ENCODE measurements at places on chromosomes 16 and 17.

- no peak for DNase-seq
Measured at GRCh38 chr16:27924411-27925118, 138.9 kb downstream of the GSG1L start.

DNA sequence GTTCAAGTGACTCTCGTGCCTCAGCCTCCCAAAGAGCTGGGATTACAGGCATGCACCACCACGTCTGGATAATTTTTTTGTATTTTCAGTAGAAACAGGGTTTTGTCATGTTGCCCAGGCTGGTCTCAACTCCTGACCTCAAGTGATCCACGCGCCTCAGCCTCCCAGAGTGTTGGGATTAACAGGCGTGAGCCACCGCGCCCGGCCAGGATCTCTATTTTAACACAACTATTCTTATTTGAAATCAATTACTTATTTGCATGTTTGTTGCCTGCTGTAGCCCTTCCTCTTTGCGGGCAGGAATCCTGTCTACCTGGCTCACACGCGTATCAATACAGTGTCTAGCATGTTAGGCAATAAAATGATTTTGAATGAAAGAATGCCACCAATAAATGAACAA, 818 bp upstream of the CNEP1R1 start:
- no peak for DNase-seq

DNA sequence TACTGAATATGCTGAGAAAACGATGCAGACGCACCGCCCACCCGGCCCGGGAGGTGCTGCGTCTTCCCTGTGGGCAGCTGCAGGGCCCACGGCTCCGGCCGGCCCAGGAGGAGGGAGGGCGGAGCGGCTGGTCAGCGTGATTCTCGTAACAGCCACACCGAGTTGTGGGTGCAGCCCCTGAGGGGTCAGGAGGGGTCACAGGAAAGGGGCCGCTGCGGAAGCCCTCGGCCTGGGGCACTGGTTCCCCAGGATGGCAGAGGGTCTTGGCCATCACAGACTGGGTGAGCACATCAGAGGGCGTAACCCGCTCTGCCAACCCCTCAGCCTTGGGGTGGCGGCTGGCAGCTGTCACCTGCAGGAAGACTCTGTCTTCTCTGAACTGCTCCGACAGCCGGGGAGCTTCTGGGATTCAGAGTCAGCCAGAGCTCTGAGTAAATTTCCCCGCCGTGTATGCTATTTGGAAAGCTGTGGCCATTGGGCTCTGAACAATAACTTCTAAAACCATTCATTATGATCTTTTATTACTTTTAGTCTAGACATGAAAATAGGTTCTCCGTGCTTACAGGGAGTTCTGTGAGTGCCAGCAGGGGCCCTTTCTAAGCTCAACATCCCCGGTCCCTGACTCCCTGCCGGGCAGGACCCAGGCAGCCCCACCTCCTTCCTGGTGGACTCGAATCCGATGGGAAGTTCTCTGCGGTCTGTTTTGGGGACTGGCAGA, 87.4 kb upstream of the CHMP6 start:
- DNase-seq = no peak

DNA sequence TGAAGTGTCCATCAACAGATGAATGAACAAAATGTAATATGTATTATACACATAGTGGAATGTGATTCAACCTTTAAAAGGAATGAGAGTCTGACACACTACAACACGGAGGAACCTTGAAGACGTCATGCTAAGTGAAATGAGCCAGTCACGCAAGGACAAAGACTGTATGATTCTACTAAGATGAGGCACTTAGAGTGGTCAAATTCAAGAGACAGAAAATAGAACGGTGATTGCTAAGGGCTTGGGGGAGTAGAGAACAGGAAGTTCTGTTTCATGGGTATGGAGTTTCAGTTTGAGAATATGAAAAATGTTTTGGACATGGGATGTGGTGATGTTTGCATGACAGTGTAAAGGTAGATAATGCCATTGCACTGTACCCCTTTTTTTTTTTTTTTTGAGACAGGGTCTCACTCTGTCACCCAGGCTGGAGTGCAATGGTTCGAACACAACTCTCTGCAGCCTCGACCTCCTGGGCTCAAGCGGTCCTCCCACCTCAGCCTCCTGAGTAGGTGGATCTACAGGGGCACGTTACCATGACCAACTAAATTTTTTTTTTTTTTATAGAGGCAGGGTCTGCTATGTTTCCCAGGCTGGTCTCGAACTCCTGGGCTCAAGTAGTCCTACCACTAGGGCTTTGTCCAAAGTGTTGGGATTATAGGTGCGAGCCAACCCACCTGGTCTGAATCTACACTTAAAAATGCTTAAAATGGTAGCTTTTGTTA, 2.9 kb upstream of the CCDC102A start:
- DNase-seq = no peak

GRCh38 chr17:81382851-81383250, 12.4 kb upstream of the BAHCC1 start:
- DNase-seq = no peak

DNA sequence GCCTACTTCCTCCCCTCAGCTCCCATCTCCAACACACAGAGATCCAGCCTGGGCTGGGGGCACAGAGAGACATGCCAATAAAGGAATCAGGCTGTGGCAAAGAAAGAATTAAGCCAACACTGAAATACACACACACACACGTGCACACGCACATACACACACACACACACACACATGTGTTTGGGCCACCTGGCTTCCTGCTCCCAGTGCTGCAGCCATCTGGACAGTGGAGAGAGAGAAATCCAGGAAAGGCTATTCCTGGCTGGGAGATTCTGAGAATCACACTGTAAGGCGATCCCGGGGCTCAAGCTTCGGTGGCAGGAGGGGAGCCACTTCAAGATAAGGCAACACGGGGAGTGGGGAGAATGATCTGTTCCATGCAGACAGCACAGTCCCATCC, 72.4 kb downstream of the NOG start:
- no peak for DNase-seq

DNA sequence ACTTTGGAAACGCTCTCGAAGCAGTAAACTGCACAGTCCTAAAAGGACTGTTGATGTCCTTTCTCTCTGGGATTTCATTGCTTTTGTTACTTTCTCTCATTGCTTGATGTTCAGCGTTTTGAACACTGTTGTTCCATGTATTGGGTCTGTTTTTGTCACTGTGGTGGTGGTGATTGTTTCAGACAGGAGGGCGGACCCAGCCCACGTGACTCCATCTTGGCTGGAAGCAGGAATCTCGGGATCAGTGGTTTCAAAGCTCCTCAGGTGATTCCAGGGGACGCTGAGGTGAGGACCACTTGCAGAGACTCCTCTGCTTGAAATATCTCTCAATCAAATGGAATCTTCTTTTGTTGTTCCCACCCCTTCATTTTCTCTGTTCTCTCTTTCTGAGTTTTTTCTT, 18.3 kb downstream of the C16orf54 start:
- no peak for DNase-seq

DNA sequence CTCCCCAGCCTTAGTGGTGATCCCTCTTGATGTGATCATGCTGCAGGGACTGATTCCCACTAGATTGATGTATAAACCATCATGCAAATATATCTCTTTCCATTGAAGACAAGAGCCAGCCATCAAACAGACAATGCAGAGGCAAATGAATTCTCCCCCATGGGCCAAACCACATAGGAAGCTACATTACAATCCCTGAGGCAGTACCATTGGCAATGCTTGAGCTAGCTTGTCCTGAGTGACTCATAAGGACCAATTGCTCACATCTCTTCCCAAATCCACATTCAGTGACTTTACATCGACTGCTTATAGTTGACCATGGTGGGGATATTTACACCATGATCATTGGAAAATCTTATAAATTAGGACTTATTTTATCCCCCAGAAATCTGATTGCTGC, 242.2 kb downstream of the SHISA9 start:
- no peak for DNase-seq

- no peak for DNase-seq
Measured at GRCh38 chr16:29831490-29831889, 11.2 kb downstream of the MVP start.

- DNase-seq = peak; percentile 87
Measured at GRCh38 chr17:49496183-49496866, 1.2 kb downstream of the NGFR start.

DNA sequence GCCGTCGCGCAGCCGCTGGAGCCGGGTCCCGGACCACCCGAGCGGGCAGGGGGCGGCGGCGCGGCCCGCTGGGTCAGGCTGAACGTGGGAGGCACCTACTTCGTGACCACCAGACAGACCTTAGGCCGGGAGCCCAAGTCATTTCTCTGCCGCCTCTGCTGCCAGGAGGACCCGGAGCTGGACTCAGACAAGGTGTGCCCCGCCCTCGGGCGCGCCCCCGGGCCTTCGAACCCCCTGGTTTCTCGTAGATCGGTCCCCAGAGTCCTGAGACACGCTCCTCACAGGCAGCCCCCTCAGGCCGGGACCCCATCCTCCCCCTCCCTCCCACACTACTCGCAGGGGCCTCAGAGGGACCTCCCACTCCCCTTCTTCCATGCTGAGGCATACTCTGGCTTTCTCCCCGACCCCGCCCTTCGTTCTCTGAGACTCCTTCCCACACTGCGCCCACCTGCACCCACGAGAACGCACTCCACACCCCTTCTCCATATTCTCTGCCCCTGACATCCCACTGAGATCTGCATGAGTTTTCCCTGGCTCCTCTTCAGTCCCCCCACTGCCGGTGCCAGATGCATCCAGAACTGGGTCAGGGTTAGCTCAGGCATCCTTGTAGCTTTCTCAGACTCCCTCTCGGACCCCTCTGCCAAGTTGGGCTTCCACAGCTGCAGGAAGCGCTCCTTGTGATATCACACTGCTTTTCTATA, 523 bp downstream of the KCTD2 start:
- no peak for DNase-seq

- no peak for DNase-seq
Measured at GRCh38 chr17:10775058-10775457, 28.8 kb downstream of the TMEM238L start.

DNA sequence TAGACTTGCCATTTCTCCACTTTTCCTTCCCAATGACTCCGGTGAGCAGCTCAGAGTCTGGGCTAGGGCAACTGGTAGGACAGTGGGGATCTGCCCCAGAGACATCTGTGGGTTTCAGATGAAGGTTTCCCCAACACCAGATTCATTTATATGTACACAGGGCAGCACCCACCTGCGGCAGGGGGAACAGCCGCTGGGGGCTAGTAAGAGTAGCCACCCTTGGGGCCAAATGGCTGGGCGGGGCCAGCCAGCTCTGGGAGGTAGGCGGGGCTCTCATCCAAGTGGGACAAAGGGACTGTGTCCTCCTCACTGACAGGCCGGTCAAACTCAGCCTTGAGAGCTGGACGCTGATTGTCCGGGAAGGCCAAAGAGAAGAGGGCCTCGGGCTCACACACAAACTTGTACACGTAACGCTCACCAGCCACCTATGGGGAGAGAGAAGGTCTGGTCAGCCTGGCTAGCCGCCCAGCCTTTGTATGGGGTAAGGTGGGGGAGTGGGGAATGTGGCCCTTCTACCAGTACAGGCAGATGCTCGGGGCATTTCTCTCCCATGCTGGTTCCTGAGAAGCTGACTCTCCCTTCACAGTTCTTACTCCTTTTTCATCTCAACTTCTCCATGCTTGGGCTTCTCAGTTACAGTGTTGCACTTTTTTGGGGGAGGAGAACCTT, 17.7 kb downstream of the ETV4 start:
- DNase-seq = no peak

DNA sequence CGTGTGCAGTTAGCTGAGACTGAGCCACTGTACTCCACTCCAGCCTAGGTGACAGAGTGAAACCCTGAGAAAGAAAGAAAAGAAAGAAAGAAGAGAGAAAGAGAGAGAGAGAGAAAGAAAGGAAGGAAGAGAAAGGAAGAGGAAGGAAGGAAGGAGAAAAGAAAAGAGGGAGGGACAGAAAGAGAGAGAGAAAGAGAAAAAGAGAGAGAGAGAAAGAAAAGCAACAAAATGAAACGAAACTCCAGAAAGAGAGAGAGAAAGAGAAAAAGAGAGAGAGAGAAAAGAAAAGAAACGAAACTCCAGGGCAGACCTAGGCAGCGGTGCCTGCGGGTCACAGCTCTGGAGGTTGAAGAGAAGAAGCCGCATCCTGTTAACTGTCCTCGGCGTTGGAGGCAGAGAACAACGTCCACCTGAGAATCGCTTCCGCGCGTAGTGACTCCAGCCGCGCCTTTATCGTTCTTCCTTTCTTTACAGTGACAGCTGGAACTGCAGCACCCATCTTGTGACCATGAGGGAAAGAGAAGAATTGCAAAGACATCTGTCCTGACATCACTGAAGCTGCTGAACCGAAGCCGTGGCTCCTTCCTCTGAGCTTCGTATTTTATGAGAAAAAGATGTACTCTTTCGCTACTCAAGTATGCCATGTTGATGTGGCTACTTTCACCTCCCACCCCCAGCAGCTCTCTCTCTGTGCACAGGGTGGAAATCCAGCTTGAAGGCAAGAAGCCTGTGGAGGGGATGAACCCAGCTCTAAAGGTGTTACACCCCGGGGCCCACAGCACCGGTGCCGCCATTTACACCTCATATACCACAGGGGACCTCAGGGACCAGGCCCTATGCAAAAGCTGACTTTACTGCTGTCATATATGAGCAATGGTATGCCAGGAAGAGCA, 56.9 kb upstream of the DOC2B start:
- no peak for DNase-seq

DNA sequence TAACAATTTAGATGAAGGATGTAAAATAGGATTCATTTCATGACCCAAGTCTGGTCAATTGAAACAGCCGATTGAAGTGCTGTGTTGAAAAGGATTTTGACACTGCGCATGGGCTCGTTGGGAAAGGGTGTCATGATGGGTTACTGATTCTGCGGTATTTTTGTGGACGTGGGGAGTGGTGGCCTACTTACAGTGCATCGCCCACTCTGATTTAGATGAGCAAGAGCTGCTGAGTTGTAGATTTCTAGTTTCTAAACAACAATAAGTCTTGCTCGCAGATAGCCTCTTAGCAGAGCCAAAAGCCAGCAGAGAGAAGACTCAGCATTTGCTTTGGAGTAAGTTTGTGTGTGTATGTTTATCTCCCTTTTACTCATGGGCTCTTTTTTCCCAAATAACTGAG, 731.0 kb downstream of the MAF start:
- no peak for DNase-seq

GRCh38 chr17:81151278-81151677, 14.0 kb upstream of the PVALEF start:
- DNase-seq = no peak

DNA sequence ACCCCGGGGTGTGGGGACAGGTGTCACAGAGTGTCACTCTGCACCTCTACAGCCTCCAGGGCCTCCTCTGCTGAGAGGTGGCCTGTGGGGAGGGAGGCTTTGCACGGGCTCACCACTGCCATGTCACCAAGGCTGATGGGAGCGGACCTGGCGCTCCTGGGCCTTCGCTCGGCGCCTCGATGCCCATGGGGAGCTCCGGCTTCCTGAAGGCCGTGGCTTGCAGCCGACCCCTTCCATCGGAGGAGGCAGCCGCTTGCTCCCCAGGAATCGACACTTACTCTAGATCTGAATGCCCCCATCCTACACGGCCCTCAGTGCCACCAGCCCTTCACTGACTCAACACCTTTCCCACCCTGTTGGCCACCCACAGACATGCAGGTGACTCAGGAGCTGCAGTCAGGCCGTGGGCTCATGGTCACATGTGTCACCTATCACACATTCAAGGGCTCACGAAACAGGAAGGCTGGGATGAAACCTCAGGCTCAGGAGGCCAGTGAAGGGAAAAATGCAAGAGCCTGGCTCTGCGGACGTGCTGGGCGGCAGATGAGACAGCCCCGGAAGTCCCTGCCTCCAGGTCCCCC, 11.9 kb downstream of the LGALS3BP start:
- no peak for DNase-seq

GRCh38 chr16:71421911-71422310, 19.9 kb downstream of the TLE7 start:
- no peak for DNase-seq

Data from T-helper 17 cell (primary cell).